D341Med (cell line): ENCODE measurements at places on chromosomes 6 and 20.

GRCh38 chr6:87075168-87075567 is 19.7 kb downstream of the CGA start:
- DNase-seq: no peak

DNA sequence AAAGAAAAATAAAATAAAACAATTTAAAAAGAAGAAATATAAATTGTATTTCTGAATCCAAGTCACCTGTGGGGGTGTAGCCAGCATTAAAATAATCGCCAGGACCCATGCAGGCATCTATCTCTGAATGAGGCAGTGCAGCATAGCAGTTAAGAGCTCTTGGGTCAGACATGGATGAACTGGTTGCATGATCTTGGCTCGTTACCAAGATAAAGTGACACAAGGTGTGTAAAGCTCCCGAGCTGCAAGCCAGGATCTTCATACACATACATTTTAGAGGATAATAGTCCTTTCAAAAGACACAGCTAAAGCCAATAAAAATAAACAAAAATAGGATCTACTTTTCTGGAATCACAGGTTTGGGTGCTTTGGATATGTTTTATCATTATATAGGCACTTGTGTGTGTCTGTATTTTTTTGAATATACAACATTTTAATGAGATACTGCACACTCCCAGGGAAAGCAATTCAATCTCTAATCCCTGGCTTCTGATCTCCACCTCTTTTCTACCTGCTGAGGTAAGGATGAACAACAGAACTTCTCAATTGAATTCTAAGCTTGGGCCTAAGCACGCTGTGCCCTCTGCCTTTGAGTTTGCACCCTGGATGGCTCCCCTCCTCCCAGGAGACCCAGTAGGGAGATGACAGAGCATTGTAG is 8.9 kb downstream of the TRIM10 start:
- DNase-seq: no peak

DNA sequence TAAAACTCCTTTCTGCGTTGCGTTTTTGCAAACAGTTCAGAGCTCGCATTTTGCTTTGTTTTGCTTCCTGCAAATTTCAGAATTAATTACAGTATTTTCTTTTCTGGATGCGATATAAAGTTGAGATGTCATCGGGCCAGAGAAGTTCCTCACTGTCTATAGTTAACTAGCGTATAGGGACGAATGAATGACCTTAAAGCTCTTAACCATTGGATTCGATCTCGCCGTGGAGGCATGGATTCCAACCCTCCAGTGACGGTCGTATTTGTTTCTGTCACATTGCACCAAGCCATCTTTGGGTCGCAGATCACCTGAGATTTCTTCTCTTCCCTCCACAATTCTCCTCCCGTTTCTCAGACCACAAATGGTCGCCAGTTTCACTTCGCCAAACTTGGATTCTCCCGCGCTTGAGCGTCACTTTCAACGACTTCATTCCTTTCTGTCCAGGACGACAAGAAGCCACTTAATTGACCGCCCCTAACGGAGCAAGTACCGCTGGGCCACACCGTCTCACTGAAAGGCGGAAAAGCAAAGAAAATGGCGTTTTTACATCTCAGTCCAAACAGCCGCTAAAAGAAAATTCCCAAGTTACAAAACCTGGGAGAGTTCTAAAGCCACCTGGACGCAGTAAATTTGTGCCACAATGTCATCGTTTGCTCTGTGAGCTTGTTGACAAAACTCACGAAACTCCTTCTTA is 85.3 kb upstream of the ZNF184 start:
- no peak for DNase-seq

DNA sequence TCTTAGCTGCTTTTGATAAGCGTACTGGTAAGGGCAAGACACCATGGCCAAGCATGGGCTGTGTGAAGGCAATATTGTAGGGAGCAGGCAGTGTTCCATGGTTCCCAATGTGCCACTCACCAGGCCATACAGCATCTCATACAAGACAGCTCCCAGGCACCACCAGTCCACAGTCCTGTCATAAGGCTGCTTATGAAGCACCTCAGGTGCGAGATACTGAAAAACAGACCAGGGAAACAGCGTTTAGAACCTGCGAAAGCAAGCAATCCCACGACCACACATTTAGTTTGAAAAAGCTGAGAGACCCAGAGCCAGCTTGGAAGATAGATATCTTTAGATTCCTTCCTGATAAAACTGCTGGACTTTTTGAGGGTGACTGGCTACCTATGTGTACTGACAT is 119.1 kb upstream of the SLC2A12 start:
- no peak for DNase-seq

DNA sequence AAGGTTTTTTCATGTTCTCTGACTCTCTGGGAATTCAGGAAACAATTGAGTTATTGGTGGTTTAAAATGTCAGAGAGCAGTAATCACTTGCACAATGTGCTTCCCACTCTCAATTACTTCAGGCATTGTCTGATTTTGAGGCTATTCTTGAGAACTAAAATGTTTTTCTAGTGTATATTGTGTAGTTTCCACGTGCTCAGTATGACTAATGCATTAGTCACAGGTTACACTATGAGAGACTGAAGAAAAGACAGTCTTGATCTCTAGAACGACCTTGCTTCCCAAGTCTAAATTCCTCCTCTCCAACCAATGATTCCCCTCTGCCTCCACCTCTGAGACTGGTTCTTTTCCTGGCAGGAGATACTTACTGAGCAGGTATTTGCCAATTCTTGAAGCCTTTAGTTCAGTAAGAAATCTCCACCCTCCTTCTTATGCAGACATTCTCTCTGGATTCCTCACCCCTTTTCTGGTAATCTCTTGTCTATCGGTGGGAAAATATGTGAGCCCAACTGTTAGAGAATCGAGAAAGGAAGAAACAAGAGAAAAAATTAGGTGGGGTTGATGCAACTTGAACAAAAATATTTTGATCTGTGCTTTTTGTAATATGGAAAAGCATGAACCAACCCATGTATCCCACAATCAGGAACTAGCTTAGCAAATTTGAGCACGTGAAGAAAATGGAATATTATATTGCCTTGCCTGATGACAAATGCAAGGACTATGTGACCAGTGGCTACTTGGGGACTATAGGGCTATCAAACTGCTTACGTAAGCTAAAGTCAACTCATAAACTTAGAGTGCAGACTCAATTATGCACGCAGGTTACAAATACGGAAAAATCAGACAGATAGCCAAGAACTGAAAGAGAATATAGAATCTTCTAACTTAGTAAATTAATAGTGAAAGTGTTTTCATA is 61.1 kb upstream of the SLC22A16 start:
- no peak for DNase-seq

DNA sequence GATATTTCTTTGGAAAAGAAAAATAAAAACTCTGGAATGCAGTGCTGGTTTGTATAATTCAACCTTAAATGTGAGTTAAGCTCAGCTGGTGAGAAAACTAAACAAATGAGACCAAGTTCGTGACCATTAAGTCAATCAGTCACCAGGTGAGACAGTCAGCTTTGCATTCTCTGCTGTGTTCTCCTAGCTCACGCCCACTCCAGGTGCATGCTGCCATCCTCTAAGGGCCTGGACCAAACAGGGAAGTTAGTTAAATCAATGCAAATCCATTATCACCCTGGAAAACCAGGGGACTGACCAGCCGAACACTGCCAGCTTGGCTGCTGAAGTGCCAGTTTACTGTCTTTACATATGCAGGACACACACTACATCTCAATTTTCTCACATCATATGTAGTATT is 7.2 kb downstream of the TPBG start:
- no peak for DNase-seq

DNA sequence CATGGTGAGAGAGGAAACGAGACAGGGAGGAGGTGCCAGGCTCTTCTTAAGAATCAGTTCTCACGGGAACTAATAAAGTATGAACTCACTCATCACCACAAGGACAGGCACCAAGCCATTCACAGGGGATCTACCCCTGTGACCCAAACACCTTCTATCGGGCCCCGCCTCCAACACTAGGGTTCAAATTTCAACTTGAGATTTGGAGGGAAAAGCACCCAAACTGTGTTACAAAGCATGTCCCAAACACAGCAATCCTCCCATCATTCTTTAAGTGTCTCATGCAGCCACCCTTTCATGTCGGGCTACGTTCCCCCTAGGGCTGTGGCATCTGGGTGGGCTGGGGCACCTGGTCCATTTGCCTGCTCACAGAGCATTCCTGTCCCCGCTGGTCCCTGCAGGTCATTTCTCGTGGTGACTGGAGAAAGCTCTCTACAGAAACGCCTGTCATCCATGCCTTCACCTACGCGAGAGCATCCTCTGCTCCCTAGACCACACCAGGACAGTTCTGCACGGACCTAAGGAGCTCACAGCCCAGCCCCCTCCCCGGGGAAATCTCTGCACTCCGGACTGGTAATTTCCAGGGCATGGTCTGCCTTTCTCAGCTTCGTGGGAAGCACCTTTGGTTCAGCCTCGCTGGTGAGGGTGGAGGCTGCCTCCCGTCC is 79.6 kb downstream of the TTLL2 start:
- DNase-seq: no peak

DNA sequence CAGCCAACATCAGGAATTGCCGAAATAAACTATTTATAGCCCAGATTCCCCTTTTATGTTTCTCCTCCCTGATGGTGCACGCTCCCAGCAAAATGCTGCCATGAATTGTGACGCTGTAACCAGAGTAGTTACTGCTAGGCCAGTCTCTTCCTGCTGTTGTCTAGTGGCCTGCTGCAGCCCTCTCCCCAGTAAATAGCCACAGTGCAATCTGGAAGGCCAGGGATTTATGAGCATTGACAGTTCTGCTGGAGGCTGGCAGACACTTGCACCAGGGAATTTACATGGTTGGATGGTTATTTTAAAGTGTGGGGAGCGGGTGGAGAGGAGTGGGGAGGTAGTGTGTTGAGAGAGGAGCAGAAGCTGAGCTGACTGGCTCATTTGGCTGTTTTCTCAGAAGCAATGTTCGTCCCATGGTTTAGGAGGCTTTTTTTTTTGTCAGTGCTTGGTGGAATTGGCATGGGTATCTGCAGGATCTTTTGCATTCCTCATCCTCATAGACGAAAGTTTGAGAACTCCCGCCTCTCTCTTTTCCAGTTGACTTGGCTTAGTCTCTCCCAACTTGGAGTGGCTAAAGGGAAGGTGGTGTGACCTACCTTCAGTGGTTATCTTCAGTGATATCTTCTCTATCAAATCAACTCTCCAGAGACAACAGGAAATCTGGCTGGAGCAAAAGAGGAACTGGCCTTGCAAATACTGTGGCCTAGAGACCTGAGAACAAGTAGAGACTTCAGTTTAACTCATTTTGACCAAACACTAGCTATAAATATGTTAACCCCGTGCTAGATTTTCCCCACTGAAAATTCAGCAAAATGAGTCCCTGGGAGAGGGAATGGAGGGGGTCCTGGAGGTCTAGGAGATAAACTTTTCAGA is 99.3 kb upstream of the VSTM2L start:
- DNase-seq: no peak

- no peak for DNase-seq
Measured at GRCh38 chr6:118318648-118319047, 229.4 kb upstream of the PLN start.

DNA sequence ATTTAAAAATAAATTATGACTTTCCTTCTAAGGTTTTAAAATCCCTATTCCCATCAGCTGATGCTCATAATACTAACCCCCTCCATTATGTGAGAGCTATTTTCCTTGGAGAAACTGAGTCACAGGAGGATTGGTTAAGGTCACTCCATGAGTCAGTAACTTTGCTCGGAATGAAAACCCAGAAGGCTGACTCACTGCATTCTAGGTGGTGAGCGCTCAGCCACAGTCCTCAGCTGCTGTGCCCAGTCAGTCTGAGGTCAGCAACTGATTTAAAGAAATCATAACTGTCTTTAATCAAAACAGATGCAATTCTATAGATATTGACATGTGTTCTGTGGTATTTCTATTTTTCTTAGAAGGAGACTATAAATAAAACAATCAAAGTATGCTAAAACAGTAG is 359.2 kb downstream of the GJA1 start:
- no peak for DNase-seq

DNA sequence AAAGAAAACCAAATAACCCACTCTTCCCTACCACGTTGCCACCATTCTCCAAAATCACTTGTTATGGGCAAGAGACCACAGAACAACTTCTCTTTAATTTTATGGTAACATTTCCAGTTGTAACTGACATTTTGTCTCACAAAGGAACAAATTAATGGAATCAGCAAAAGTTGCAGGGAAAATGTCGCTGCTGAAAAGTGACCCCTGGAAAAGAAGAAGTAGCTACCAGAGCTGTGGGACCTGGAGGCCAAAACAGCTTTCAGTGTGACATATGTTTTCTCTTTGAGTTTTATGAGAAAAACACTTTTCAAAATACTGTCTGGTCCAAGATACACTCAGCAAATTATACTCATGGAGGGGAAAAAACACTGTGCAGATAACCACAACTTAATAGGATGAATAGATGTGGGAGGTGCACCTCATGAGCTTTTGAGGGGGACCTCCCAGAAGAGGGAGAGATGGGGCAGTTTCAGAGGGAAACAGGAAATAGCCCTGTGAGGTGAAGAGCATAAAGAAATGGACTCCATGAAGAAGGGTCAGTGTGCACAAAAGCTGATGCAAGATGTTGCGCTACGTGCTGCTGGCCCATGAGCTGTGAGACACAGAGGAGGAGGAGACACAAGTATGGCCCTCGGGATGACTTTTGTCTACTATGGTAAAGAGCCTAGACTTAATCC is 87.3 kb downstream of the DTNBP1 start:
- DNase-seq: no peak

GRCh38 chr6:154752022-154752421 is 18.8 kb downstream of the SCAF8 start:
- no peak for DNase-seq

DNA sequence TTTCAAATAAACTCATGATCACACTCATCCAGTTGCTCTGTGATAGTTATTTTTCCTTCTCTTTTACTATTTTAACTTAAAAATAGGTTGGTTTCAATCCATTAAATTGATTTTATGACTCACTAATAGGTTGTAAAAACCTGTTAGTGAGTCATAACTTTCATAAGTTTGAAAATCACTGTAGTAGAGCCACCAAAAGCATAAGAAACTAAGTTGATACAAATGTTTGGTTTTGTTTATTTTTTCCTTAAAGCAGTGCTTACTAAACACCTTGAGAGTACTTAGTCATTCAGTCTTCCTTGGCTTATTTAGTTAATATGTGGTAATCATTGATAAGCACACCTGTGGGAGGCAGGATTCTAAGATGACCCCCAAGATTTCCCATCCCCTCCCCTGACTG is 312.1 kb upstream of the MAN1A1 start:
- DNase-seq: no peak

GRCh38 chr6:125194941-125195340 is 41.4 kb downstream of the TPD52L1 start:
- DNase-seq: no peak

- no peak for DNase-seq
Measured at GRCh38 chr6:165677091-165677490, 14.1 kb upstream of the PDE10A start.

DNA sequence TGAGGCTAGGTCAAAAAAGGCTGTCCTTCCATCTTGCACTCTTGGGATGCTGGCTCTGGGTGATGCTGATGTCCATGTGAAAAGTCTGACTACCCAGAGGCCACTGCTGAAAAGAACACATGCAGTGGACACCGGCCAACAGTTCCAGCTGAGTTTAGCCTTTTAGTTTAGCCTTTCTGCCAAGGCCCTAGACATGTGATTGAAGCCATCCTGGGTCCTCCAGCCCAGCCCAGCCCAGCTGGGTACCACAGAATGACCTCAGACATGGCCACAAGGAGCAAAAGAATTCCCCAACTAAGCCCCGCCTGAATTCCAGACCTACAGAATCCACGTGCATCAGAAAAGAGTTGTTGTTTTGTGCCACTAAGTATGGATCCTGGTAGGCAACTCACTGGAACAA is 17.4 kb downstream of the PIGT start:
- DNase-seq: no peak

GRCh38 chr6:111823831-111824607 is 49.2 kb downstream of the FYN start:
- no peak for DNase-seq
